Activated CD8-positive, alpha-beta memory T cell treated with anti-CD3 and anti-CD28 coated beads, Interleukin-2, amount 10 ng/mL, durations not matched to agents 7 days and 5 days (primary cell): ENCODE measurements at places on chromosomes 12 and 14. TPM values are rescaled to one million over a fixed set of nuclear protein-coding genes. Genes with fewer than 3 reads are reported as not detected.

DNA sequence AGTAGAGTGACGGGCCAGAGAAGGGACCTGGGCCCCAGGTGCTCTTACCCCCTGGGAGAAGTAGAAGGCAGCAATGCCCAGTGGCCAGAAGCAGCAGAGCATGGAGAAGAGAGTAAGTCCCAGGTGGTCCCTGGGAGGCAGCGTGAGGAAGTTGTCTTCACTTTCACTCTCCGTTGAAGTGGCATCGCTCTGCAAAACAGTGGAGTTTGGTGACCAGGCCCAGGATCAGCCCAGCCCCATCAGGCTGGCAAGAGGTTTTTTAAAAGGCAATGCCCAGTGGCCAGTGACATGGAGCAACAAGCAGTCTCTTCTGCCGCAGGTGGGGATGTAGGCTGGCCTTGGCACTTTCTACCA is 18.2 kb downstream of the SYNDIG1L start:
- DNase-seq = no peak

DNA sequence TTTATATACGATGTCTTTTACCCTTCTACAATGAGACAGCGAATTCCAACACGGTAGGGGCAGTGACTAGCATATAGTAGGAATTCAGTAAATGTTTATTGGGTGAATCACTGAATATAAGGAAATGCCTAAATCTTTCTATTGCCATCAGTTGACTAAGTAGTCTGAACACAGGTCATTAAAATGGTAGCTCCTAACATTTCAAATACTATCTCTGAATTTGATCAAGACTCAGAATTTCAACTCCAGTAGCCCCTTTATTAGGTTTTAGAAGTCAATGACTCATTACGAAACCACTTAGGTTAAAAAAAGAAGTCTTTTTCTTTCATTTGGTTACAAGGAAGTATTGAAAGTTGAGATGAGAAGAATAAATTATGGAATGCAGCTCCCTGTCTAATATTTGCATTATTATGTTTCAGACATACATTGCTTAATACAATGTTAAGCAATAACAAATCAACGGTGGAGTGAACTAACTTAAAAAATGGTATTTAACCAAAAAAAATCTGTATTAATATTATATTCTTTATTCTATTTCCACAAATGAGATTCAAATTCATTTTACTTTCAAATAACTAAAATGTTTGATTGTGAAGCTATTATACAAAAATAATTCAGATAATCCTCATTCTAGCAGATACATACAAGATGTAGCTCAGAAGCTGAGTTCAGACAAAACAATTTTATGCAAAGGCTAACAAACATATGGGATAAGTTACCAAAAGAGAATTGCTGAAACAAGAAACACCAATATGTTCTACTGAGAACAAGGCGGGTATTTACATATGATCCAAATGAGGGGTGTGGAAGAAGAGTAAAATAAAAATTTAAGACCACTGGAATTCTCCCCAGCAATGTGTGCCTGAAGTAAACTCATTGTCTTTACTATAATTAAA is 302.7 kb downstream of the CEP128 start:
- DNase-seq = no peak

The TGM1 gene
- 3.0 TPM for total RNA-seq

The GPHN gene
- total RNA-seq = 22.5 TPM

GRCh38 chr14:61484826-61485584 is 163.6 kb downstream of the PRKCH start:
- no peak for DNase-seq

The OTOGL gene
- total RNA-seq = not detected

The RBP5 gene
- 0.87 TPM for total RNA-seq

The MGP gene
- not detected for total RNA-seq

DNA sequence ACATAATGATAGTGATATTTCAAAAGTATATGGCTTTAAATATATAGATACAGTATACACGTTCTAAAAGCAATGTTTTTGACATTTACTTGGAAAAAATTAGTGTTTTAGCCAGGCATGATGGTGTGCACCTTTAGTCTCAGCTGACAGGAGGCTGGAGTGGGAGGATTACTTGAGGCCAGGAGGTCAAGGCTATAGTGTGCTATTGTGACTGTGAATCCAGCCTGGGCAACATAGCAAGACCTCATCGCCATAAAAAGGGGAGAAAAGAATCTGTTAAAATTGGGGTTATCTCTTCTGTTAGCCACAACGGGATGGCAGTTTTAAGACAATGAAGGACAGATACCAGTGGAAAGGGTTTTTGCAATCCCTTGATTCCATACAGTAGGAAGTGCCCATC is 95.2 kb downstream of the PLEKHA5 start:
- DNase-seq = no peak

GRCh38 chr12:4856596-4856995 is 53.1 kb upstream of the KCNA1 start:
- DNase-seq = no peak

The CLEC4C gene
- total RNA-seq = not detected

DNA sequence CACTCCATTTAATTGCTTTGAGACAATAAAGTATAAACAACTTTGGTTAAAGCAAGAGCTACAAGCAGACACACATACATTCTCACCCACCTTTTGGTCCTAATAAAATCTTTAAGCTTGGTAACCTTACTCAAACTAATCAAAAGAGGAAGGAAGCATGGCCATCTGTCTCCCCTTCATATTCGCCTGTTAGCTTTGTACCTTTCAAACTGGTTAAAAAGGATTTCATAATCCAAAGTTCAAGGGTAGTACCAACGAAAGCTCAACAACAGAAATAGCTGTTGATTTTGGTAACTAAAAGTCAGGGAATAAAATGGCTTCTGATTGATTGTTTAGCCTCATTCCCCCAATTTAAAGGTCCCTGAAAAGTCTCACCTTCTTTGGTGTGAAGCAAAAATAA is 456.9 kb downstream of the BCAT1 start:
- no peak for DNase-seq

DNA sequence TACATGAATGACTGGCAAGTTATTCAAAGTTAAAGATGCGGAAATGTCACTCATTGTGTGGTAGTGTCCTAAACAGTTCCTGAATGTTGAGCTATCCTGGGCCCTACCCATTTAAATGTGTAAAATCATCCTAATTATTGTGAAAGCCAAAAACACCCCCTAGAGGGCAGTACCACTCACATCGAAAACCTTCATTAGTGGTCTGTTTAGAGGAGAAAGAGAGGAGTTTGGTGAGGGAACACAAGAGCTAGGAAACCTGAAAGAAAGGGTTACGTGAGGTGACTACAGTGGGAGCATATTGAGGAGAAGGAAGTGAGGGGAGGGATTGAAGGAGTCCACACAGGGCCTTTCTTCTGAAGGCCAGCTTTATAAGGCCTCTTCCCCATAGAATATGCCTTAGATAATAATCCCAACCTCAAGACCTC is 2.5 kb upstream of the TEP1 start:
- peak; percentile 60 for DNase-seq

DNA sequence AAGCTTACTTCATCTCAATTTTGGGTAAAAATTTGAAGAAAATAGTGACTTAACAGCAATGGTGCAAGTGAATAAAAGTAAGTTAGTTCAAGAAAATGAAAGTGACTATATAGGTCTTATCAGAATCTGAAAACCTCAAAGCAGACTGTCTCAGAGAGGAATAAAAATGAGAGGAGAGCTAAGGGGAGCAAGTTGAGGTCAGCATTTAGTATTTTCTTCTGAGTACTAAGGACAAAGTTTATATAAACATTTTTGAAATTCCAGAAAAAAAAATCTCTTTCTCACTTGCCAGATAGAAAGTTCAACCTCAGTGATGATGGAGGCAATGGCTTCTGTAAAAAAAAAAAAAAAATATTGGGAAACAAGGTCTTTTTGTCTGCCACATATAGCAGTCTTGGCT is 414.1 kb downstream of the NPAS3 start:
- no peak for DNase-seq

The SLC2A13 gene
- 8.0 TPM for total RNA-seq

- DNase-seq = no peak
Observed at GRCh38 chr12:98896938-98897337, 251.8 kb downstream of the APAF1 start.

DNA sequence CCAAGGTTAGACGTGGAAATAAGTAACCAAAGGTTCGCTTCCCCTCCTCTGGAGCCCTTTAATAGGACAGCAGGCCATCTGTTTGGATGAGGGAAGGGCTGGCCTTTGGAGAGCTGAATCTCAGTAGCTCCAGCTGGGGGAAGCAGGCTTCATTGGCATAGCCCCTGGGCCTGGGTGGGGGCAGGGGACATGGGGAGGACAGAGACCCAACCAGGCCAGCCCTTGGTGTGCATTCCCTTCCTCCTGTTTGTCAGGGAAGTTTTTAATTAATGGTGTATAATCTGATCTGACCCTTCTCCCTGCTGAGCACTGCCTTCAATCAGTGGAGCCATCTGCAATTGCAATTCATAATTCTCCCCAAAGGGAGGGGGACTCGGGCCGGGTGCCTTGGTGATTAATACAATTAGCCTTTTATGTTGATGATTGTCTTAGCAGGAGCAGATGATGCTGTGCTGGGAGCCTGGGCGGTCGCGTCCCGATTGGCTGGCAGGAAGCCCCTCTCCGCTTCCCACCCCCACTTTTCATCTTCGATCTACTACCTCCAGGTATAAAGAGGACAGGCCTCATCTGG is 6.4 kb downstream of the AQP6 start:
- no peak for DNase-seq

GRCh38 chr12:109113661-109114321 is 2.6 kb upstream of the ACACB start:
- DNase-seq = no peak

The KRT6B gene
- not detected for total RNA-seq

- no peak for DNase-seq
Observed at GRCh38 chr14:104656014-104656714, 33.3 kb upstream of the INF2 start.

GRCh38 chr12:126343321-126343720 is 1278.1 kb downstream of the AACS start:
- DNase-seq = no peak
